ENCODE measurements at places on chromosomes 6 and 20.

GRCh38 chr20:22533823-22534751, 50.3 kb downstream of the FOXA2 start:
- DNase-seq, result no peak

DNA sequence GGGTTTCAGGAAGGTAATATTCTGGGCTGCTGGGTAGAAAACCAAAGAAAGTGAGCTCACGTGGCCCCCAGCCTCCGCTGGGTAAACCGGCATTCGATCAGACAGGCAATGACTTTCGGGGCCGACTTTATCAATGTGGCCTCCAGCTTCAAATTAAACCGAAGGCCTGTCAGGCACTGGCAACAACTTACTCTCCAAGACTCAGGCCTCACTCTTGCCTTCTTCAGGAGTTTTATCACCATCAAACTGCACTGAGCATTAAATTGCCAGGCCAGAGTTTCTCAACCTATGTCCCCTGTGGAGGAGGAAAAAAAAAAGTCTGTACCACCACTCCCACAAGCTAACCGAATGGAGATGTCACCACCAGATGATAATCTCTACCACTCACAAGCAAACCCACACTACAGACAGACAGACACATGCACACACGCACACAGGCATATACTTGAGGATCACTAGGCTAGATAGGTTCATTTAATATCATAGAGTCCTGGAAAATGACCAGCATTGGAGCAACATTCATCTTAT, 1.1 kb upstream of the MBOAT1 start:
- peak; percentile 15 for DNase-seq

- no peak for DNase-seq
Measured at GRCh38 chr6:143123941-143124340, 63.3 kb downstream of the AIG1 start.

GRCh38 chr20:39342463-39342862, 380.3 kb downstream of the DHX35 start:
- DNase-seq, result no peak

DNA sequence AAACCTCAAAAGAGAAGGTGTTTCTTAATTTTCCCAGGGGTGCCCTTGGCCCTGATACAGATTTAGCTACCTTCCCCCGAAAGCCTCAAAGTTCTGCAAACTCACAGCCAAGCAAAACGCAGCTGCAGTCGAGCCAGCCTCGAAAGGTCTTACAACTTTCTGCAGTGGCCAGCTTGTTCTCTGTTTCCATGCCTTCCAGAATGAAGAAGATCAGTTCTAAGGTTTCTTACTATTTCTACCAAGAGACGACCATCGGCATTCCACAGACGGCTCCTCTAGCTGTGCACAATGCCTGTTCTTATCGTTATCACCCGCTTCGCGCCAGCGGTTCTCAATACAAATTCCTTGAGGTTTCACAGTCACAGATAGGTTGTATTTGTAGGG, 28.5 kb upstream of the CCR6 start:
- no peak for DNase-seq

DNA sequence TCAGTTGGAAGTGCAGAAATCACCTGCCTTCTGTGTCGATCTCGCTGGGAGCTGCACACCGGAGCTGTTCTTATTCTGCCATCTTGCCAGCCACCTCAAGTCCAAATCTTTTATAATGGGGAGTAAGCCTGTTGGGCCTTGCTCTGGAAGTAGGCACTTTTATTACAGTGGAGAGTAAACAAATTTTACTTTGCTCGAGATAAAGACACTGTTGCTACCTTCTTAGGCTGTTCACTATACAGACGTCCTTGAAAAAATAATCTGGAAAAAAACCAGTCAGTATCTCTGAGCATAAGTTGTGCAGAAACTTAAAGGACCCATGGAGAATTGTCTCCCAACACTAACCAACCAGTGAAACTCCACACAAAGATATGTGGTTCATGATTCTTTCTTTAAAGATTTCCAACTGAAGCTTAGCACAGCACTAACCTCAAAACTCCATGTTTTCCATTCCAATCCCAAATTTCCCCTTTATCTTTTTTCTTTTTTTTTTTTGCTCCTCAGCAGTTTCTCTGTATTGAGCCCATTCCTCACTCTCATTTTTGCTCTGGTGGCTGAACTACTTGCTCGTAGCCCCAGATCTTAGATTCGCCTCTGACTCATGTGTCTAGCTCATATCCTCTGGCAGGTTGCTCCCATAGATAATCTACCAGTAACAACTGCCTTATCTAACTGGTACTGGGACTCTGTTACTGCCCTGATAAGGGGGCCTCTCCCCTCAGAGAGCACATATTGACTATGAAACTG, 34.3 kb upstream of the COL9A1 start:
- no peak for DNase-seq

DNA sequence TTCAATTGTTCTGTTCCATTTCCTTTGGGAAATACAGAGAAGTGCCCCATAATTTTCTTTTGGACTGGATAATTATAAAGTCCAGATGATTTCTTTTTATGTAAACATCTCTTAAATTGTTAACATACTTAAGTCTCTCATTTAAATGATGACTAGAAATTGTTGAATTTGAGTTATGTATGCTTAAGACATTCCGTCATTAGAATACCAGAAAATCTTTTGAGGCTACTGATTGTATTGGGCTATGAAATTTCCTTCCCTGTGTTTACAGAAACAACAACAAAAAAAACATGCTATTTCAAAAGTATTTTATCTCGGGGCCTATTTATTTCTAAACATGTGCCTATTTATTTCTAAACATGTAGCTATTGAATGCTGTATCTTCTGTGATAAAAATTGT, 125.4 kb downstream of the SH3BGRL2 start:
- no peak for DNase-seq

Data from suppressor macrophage treated with lipopolysaccharide for 4 hours (primary cell).